Cardiac muscle cell (in vitro differentiated cells and primary cell): ENCODE measurements at places on chromosomes 7 and 10. TPM values are rescaled to one million over a fixed set of nuclear protein-coding genes. Genes with fewer than 3 reads are reported as not detected.
A peak's percentile ranks its signal among the peaks of the same experiment; 100 is the strongest.

DNA sequence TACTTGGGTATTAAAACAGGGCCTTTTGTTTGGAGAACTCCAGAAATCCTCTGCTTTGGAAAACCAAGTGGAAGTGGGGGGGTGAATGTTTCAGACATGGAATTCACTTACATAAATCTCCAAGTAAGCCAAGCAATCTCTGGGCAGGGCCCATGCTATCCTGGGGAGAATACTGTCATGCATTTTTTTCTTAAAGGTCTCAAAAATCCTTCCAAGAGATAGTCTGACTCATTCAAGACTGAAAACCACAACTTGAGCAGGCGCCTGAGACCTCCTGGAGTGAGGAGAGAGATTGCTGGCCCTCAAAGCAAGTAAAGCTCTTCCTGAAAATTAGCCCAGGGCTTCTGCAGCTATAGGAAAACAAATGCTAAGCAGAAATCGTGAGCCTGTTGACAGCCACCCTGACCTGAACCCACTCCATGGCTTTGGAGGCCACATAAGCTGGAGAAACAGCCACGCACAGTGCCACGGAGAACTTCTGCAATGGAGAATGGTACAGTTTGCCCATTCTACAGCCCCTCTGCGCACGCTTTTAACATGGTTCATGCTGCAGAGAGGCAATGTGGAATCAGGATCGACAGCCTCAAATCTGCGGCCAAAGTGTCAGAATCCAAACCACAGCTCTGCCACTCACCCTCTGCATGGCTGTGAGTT lies 203.1 kb upstream of the AUTS2 start:
- DNase-seq, result no peak

DNA sequence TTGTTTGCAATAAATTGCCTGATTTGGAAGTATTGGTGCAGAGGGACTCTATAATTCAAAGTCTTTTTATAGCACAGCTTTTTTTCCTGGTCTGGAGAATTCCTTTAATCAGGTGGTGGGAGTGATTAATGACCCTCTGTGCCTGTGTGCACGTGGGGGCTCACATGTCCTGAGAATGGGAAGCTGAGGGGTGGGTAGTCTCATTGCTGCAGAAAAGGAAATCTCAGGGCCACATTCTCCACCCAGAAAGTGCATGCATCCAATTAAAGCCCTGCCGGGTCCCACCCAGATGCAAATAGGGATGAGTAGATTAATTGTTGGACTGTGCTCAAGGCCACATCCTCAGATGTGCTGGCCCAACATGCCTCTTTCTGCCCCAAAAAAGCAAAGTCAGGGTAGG lies 324.7 kb downstream of the CXCL12 start:
- no peak for DNase-seq

GRCh38 chr10:124217031-124217430 lies 123.6 kb upstream of the CHST15 start:
- no peak for DNase-seq

DNA sequence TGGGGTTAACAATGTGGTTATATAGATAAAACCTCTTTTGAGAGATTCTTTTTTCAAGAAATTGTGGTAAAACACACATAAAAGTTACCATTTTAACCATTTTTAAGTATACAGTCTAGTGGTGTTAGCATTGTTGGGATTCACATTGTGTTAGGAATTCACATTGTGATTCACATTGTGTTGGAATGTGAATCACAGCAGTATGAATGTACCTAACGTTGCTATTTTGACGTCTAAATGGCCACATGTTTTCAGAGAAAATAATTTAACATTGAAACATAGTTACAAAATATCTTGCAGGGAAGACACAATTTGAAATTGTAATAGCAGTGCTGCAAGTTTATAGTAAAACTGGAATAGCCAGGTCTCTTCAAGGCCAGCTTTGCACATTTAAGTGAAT lies 129.0 kb downstream of the BICC1 start:
- DNase-seq, result no peak

The TDRD1 gene
- polyA plus RNA-seq, result not detected in 2 replicates

DNA sequence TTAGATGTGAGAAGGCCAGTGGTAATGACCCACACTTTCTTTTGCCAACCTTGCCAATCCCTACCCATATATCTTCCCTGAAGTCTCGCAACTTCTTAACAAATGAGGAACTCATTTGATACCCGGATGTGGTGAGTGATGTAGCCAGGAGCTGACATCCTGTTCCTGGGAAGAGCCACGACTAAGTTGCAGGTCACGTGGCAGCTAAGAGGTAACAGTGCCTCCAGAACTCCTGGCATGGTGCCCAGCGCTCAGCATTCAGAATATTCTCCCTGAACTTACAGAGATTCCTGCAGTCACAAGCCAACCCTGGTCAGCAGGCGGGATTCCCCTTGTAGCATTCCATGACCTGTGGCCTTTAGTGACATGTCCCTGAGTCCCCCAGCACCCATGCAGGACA lies 282.5 kb downstream of the GALNT17 start:
- DNase-seq, result no peak

- DNase-seq, result no peak
These were observed 62.1 kb downstream of the ZWINT start for GRCh38 chr10:56298941-56299340.

GRCh38 chr10:70085975-70086613 lies 33.4 kb downstream of the MACROH2A2 start:
- no peak for DNase-seq

The NUDT13 gene
- polyA plus RNA-seq, result 1.7 and 3.1 TPM in 2 replicates

- no peak for DNase-seq
These were observed 111.8 kb upstream of the GPR141 start for GRCh38 chr7:37571806-37572205.

The KCNMA1 gene
- polyA plus RNA-seq, result 1.7 and 1.9 TPM in 2 replicates

GRCh38 chr10:23432166-23432565 lies 6.7 kb upstream of the OTUD1 start:
- no peak for DNase-seq

DNA sequence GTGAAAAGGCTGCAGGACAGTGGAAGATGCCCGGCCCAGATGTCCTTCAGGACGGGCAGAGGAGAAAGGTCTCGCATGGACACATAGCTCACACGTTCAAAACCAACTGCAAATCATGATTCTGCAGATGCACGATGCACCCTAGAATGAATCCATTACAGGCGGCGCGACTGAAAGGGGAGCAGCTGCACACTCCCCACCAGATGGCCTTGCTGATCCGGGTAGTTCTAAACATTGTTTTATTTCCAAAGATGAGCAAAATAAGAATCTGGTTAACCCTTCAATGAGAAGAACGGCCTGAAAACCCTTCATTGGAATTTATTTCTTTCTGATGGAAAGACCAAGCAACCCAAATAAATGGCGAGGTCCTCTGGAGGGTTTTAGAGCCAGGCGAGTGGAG lies 33.8 kb downstream of the CHST15 start:
- no peak for DNase-seq

DNA sequence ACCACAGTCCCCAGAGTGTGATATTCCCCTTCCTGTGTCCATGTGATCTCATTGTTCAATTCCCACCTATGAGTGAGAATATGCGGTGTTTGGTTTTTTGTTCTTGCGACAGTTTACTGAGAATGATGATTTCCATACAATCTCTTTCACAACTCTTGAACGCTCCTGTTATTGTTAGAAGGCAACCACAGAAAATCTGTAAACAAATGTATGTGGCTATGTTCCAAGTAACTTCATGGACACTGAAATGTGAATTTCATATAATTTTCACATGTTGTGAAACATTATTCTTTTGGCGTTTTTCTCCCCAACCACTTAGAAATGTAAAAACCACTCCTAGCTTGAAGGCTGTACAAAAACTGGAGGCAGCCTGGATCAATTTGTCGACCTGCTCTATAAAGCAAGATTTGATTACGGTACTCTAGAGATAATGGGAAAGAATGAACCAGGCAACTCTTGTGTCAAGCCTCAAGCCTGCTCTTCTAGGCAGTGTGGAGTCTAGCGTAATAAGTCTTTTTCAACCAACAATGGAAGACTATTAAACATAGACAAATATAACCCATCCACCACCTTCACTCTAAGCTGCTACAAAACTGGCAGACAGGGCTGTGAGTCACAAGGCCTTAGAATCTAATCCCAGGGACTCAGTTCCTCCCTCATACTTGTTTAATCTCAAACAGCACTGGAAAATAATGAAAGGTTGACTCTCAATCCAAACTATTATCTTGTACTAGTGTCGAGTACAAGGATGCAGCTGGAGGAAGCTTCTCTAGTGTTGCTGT lies 22.7 kb downstream of the ARL3 start:
- peak; percentile 76 for DNase-seq
